ENCODE measurements at places on chromosomes 16 and 17. TPM values are rescaled to one million over a fixed set of nuclear protein-coding genes. Genes with fewer than 3 reads are reported as not detected.

TMEM132E gene
- 0.26 TPM for total RNA-seq

PRSS22 gene
- total RNA-seq, result not detected

MYH13 gene
- total RNA-seq, result not detected

KRT24 gene
- not detected for total RNA-seq

AGRP gene
- total RNA-seq, result not detected

TEDC2 gene
- 0.47 TPM for total RNA-seq

CDYL2 gene
- 6.7 TPM for total RNA-seq

COL1A1 gene
- total RNA-seq, result 106 TPM

LAT gene
- 2.4 TPM for total RNA-seq

OTOA gene
- not detected for total RNA-seq

IRF8 gene
- 15.6 TPM for total RNA-seq

CACNG1 gene
- not detected for total RNA-seq

DNAH17 gene
- total RNA-seq, result 0.32 TPM

C16orf89 gene
- total RNA-seq, result 19.4 TPM

TTLL6 gene
- total RNA-seq, result not detected

GPS1 gene
- total RNA-seq, result 72.2 TPM

LPCAT2 gene
- total RNA-seq, result 10.8 TPM

SALL1 gene
- total RNA-seq, result 4.6 TPM

ELMO3 gene
- total RNA-seq, result 1.0 TPM

UBTF gene
- total RNA-seq, result 35.5 TPM

CHRNE gene
- 36.8 TPM for total RNA-seq

VASN gene
- 10.6 TPM for total RNA-seq

HOXB7 gene
- 0.44 TPM for total RNA-seq

CASKIN1 gene
- 5.9 TPM for total RNA-seq

ACADVL gene
- total RNA-seq, result 891 TPM

RNU2-1 gene
- 5,669 TPM for total RNA-seq

HYDIN gene
- 0.65 TPM for total RNA-seq

FAM171A2 gene
- total RNA-seq, result 2.4 TPM

TMEM204 gene
- total RNA-seq, result 29.4 TPM

TMEM220 gene
- 8.0 TPM for total RNA-seq

NDUFAB1 gene
- 445 TPM for total RNA-seq

SLC9A5 gene
- total RNA-seq, result 1.5 TPM

TMEM106A gene
- 7.6 TPM for total RNA-seq

KRT39 gene
- total RNA-seq, result not detected

POLG2 gene
- 6.6 TPM for total RNA-seq

GPRC5B gene
- 66.3 TPM for total RNA-seq

TEX14 gene
- 0.32 TPM for total RNA-seq

CLEC3A gene
- not detected for total RNA-seq

CBX8 gene
- 5.9 TPM for total RNA-seq

FLYWCH1 gene
- total RNA-seq, result 35.1 TPM

GNAO1 gene
- total RNA-seq, result 92.9 TPM

TLCD2 gene
- total RNA-seq, result 6.0 TPM

C17orf67 gene
- total RNA-seq, result 0.92 TPM

CCL17 gene
- total RNA-seq, result not detected

HID1 gene
- 7.4 TPM for total RNA-seq

DPEP3 gene
- not detected for total RNA-seq

TBC1D3E gene
- total RNA-seq, result not detected

DHODH gene
- 34.5 TPM for total RNA-seq

ITGAD gene
- not detected for total RNA-seq

CETP gene
- total RNA-seq, result 0.16 TPM

CTRB1 gene
- total RNA-seq, result 0.39 TPM

SDF2 gene
- total RNA-seq, result 33.7 TPM

DPEP1 gene
- total RNA-seq, result not detected

MT1F gene
- total RNA-seq, result 6.7 TPM

SPATA22 gene
- not detected for total RNA-seq

HAS3 gene
- total RNA-seq, result 0.44 TPM

KIF18B gene
- total RNA-seq, result 0.85 TPM
